Stimulated activated CD4-positive, alpha-beta T cell treated with anti-CD3 and anti-CD28 coated beads, Interleukin-15, amount 100 ng/mL, for 1 hour (primary cell): ENCODE measurements at places on chromosomes 7 and 10.

GRCh38 chr10:126691456-126691855 lies 21.0 kb upstream of the C10orf90 start:
- DNase-seq = no peak

DNA sequence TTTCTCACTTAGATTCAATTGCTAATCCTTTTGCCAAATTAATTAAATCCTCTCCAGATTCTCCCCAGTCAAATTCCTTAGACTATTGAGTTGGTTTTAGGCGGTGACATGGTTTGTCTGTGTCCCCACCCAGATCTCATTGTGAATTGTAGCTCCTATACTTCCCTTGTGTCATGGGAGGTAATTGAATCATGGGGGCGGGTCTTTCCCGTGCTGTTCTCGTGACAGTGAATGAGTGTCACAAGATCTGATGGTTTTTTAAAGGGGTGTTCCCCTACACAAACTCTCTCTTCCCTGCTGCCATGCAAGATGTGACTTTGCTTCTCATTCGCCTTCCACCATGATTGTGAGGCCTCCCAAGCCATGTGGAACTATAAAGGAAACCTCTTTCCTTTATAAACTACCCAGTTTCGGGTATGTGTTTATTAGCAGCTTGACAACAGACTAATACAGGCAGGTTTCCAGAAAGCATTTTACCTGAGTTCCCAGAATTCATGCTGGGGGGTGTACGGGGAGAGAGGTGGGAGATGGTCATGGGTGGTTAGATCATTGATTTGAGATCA lies 44.7 kb upstream of the GARS1 start:
- no peak for DNase-seq

DNA sequence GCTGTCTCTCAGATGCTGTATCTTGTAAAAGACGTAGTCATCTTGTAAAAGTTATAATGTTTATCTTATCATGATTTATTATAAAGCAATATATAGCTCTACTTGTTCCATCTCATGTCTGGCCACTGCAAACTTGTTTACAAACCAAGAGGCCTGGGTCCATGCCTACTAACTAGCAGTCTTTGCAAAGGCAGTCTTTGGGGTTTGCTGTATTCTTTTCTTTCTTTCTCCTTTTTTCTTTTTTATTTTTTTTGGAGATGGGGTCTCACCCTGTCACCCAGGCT lies 272.6 kb downstream of the GATA3 start:
- DNase-seq = no peak

DNA sequence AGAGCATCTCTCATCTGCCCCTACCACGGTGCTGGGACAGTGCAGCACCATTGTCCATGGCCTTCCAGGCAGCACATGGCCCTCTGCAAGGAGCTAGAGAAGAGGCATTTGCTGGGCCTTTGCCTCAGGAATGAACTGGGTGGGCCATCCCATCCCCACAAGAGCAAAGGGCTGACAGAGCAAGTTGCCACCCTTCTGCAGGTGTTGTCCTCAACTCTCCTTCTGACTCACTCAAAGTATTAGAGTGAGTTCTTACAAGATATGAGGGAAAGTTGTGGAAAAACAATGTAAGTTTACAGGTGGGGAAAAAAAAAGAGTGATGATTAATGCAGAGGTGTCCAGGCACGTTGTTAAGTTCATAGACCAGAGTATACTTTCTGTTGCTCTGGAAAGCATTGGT lies 261.2 kb downstream of the SKIDA1 start:
- no peak for DNase-seq

DNA sequence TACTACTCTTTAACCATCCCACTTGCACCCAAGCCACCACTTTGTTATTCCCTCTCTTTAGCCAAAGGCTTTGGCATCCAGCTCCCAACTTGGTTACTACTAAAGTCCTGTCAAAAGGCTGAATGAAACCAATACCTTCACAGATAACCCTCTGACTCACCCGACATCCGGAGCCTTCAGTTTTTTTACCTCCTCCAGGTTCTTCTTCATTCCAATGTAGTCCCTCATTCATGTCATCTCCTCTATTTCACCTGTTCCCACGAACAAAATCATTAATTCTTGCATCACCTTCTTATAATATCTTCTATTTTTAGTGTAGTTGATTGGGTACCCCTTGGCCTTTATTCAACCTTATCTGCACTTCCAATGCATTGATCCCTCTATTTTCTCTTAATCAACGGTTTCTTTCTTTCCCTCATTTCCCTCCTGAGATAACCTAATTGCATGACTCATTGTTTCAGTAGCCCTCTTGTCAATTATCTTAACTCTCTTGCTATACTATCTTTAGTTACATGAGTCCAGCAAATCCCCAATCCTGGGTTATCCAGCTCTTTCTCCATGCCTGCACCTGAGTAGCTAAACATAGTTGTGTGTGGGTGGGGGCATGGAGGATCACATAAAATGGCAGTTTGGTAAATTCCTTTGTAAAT lies 87.2 kb upstream of the COL1A2 start:
- no peak for DNase-seq
